LoVo (cell line): ENCODE measurements at places on chromosomes 11 and 22.
A peak's percentile ranks its signal among the peaks of the same experiment; 100 is the strongest.

DNA sequence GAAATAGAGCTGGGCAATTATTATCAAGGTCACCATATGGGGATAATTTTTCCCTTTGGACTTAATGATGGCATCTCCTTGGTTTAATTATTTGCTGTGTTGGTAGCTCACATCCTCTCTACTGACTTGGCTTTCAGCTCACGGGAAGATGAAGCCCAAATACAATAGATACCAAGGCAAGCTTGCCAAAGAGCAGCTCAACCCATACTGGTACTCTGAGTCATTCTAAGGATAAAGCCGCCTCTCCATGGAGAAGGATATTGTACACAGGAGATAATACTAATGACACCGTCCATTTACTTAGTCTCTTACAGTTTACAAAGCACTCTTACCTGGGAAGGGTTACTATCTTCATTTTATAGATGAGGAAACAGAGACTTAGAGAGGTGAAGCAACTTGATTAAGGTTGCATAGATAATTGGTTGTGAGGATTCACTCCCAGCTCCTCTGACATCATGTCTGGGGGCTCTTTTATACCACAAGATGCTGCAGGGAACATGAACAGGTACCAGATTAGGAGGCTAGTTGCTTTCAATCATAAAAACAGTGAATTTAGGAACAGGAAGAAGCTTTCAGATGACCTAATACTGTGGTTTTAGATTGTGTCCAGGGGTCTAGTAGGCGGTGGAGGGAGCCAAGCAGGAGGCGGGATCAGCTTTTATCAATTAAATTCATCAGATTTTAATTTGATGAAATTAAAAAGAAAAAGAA, 48.3 kb upstream of the PICALM start:
- no peak for DNase-seq

GRCh38 chr22:47373648-47374272, 611.3 kb downstream of the TBC1D22A start:
- no peak for DNase-seq

DNA sequence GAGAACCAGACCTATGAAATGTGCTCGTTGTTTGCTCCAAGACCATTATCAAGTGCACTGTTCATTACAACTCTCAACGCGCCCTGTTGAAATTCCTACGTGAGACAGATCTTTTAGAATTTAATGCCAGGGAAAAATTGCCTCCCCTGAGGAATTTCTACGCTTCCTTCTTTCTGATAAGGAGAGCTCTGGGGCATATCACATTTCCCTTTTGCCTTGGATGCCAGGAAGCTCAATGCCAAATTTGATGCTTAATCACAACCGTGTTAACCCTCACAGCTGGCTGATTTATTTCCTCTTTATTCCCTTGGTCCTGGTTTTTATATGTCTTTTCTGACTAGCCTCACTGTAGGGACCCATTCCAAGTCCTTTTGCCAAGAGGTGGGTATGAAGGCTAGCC, 109.4 kb downstream of the MICAL2 start:
- DNase-seq: no peak

DNA sequence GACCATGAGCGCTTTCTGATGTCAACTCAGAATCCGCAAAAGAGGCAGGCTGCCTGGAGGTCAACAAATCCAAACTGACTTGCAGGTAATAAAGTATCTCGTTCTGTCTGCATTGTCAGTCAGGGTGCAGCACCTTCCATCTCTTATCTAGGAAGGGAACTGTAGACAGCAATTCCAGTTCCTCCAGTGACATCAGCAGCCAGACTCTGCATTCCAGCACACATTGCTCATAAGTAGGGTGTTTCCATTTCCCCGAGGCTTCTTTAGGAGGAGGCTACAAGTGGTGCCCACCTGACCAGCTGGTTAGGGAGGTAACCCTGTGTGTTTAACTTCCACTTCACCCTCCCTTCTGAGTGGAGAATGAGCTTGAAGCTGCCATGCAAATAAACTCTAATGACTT, 53.3 kb downstream of the NTM start:
- peak; percentile 21 for DNase-seq

DNA sequence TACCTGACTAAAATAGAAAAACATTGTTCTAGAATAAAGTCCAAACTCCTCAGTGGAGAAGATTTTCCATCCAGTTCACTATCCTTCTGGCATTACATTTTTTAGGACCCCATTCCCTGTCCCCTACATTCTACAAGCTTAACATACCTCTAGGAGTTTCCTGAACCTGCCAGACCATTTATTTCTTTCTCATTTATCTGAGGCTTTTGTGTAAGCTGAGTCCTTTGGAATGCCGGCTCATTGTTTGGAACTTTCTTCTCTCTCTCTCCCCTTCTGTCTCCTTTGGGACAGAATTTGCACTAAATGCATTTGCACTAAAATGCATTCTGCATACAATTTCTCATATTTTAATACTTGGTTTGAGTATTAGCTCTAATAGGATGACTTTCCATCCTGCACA, 393.0 kb upstream of the ANO3 start:
- no peak for DNase-seq

DNA sequence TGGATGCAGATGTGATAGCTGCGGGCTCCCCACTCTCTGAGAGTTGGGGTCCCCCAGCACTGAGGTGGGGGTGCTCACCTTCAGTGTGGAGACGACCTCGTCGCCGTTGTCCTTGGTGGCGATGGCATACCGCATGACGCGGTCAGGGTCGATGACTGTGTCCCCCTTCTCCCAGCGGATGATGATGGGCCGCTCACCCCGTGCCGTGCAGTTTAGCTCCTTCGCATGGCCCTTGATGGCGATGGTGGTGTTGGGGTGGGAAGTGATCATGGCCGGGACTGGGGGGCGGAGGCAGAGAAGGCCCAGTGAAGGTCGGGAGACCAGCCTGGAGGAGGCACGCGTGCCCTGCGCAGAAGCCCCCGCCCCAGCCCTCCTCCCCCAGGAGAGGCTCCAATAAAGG, 154.2 kb downstream of the CEP164 start:
- no peak for DNase-seq

DNA sequence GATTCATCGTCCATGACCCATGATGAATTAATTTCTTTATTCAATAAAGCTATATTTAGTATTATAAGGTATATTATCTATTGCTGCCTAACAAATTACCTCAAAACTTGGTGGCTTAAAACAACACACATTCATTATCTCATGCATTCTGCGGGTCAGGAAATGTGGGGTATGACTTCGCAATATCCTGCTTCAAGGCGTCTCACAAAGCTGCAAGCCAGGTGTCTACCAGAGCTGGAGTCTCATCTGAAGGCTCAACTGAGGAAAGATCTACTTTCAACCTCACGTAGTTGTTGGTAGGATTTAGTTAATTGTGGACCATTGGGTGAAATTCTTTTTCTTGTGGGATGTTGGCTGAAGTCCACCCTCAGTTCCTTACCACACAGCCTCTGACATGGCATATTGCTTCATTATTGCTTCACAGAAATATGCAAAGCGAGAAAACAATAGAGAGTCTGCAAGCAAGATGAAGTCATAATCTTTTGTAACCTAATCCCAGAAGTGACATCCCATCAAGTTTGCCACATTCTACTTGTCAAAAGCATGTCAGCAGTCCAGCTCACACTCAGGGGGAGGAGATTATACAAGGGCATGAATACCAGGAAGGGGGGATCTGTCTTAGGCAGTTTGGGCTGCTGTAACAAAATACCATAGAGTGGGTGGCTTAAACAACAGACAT, 45.1 kb downstream of the KREMEN1 start:
- no peak for DNase-seq

DNA sequence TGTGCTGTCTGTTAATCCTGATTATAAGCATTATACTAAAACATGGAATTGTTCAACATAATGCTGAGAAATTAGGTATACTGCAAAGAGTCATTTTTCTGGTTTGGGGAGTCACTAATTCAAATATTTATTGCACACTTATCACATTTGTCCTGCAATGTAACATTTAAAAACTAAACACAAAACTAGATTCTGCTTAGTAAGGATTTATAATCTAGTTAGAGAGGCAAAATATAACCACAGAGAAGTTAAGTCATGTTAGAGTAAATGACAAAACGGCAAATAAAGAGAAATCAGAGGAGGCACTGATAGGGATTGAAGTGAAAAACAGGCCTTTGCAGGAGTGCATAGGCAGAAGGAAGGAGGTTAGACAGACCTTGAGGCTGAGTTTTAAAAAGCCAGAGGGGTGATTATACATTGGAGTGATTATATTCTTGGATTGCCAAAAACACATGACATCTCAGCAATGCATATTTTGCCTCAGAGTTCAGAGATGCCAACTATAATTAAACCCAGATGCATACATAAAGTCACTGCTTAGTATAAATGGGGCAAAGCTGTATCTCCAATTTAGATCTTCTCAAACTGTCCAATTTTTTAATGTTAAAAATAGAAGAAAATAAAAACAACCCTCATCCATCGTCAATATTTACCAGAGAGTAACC, 49.7 kb downstream of the CCDC34 start:
- DNase-seq: no peak

DNA sequence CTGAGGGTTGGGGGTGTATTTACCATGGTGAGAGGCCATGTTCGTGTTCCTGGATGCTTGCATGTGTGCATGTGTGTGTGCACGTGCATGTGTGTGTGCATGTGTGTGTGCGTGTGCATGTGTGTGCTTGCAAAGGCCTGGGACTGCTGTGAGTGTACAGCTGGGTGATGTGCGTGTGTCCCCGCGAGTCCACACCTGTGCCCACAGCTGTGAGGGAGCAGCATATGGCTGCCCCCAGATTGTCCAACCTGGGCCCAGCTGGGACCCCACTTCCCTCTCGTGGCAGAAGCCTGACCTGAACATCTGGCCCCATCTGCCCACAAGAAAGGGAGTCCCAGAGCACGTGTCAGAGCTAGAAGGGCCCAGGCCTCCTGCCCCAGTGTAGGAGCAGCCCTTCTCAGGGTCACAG, 8.4 kb upstream of the CD248 start:
- DNase-seq: no peak

DNA sequence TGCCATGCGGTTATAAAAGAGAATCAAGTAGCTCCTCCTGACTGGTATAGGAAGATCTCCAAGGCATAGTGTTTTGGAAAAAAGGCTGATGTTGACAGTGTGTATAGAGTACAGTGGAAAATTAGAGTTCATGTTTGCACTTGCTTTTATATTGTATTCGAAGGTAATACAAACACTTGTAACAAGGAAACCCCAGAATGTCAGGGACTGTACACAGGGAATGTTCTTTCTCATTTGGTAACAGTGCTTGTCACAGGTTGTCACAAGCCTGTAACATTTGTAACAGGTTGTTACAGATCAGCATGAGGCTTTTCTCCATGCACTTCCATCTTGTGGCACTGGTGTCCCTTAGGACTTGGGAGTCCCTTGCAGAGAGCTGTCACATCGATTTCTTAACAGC, 64.0 kb downstream of the GRK3 start:
- no peak for DNase-seq

DNA sequence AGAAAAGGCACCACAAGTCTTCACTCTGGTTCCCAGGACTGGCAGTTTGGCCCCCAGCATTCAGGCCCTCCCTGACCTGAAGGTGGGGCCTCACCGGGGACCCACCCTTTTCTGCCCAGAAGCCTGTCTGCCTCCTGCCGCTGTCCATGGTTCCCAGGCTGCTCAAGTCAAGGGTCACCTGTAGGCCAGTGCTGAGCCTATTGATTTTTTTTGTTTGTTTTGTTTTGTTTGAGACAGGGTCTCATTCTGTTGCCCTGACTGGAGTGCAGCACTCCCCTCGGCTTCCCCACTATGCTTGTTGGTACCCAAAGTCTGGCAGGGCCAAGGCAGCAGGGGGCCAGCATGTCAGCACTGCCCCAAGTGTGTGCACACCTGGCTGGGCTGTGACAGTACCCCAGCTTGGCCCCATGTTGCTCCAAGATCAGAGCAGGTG, 11.0 kb upstream of the MED17 start:
- DNase-seq: no peak

DNA sequence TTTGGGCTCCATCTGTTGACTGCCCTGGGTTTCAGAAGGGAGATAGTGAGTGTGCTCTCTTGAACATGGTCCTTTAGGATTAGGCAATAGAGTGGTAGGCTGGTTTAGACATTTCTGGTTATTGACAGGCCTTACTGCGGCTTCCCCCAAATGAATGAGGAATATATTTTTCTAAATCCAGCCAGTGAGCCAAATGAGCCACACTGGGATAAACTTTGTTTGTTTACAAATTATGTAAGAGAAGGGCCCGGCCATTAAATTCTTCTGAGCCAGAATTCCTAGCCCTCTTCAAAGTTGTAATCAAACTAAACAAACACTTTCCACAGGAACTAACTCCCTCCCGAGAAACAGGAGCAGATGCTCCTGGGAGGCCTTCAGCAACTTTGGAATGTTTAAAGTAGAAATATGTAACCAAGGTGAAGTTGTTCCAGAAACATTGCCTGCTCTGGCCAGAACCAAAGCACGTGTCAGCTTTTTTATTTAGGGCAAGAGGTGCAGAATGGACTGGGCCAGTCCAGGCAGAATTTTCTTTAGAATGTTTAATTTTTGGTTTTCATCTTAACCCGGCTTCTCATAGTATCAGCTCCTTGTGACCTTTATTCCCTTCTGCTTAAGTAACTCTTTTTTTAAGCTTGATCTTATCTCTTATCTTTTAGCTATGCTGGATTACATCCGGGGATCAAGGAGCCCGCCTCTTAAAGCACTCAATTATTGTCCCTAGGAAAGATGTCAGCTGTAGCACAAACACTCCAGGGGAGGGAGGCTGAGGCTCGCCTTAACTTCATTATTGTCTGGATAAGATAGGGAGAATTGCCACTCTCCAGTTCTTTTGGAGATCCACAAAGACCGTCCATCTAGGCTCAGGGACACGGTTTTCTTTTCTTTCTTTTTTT, 28.7 kb downstream of the ZNRF3 start:
- peak; percentile 62 for DNase-seq
